Activated CD8-positive, alpha-beta memory T cell treated with anti-CD3 and anti-CD28 coated beads for 4 hours (primary cell): ENCODE measurements at places on chromosomes 1 and 21.
A peak's percentile ranks its signal among the peaks of the same experiment; 100 is the strongest.

DNA sequence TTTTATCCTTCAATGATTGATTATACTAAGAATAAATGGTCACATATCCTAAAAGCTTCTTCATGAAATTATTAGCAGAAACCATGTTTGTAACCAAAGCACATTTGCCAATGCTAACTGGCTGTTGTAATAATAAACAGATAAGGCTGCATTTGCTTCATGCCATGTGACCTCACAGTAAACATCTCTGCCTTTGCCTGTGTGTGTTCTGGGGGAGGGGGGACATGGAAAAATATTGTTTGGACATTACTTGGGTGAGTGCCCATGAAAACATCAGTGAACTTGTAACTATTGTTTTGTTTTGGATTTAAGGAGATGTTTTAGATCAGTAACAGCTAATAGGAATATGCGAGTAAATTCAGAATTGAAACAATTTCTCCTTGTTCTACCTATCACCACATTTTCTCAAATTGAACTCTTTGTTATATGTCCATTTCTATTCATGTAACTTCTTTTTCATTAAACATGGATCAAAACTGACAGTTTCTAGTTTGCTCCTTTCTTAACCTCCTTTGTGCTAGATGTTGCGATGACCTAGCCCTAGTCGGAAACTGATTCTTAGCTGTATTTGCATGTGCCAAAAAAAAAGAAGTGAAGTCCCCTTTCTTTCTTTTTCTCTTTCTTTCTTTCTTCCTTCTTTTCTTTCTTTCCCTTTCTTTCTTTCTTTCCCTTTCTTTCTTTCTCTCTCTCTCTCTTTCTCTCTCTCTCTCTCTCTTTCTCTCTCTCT, 45.1 kb downstream of the MAP3K7CL start:
- DNase-seq = no peak

GRCh38 chr1:66243548-66244130, 290.3 kb upstream of the SGIP1 start:
- no peak for DNase-seq

GRCh38 chr1:41342774-41343355, 18.4 kb upstream of the FOXO6 start:
- DNase-seq = no peak

GRCh38 chr1:205528887-205529825, 24.7 kb downstream of the CDK18 start:
- DNase-seq = peak; percentile 59

- no peak for DNase-seq
Measured at GRCh38 chr21:45102391-45102932, 28.1 kb downstream of the ADARB1 start.

GRCh38 chr1:111745675-111746613, 6.7 kb upstream of the INKA2 start:
- DNase-seq = no peak

DNA sequence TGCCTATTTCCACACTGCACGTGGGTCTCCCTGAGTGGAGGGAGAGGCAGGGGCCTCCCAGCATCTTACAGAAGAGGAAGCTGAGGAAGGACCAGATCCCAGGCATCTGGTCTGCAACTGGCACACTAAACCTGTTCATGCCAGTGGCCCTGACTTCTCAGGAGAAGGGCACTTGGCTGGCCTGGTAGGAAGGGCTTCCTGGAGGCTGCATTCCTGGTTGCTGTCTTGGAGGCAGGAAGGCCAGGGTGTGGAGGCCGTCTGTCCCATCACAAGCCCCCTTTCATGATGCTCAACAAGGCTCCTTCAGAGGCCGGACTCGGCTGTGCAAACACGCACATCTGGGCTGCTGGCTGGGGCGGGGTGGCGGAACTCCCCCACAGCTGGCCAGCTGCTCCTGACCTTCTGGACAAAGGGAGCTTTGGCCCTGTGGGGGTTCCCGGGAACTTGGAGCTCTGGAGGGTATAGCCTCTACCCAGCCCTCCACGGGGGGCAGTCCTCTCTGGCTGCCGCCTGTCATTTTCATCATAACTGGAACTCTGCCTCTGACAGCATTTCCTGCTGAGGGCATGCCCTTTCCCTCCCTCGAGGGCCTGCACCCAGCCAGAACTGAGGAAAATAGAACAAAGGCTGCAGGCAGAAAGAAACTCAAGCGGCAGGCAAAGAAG, 39.2 kb upstream of the POU3F1 start:
- DNase-seq = no peak

DNA sequence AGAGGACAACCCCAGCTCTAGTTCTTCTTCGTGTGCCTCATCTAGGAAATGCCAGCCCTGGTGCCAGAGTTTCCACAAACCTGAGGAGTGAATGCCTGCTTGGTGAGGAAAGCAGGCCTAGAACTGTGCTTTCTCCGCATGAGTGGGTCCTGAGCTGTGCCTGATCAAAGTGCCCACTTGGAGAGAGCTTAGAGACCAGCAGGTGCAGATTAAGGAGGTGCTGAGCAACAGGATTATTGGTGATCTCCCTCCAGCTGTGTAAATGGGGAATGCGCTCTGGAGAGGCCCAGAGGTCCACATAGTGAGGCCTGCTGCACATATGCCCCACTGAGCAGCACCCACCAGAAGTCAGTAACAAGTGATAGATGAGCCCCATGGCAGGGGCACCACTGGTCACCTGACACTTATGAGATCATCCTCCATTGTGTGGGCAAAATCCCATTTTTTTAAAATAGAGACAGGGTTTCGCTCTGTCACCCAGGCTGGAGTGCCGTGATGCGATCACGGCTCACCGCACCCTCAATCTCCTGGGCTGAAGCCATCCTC, 127.2 kb upstream of the ZC3H12A start:
- DNase-seq = no peak

DNA sequence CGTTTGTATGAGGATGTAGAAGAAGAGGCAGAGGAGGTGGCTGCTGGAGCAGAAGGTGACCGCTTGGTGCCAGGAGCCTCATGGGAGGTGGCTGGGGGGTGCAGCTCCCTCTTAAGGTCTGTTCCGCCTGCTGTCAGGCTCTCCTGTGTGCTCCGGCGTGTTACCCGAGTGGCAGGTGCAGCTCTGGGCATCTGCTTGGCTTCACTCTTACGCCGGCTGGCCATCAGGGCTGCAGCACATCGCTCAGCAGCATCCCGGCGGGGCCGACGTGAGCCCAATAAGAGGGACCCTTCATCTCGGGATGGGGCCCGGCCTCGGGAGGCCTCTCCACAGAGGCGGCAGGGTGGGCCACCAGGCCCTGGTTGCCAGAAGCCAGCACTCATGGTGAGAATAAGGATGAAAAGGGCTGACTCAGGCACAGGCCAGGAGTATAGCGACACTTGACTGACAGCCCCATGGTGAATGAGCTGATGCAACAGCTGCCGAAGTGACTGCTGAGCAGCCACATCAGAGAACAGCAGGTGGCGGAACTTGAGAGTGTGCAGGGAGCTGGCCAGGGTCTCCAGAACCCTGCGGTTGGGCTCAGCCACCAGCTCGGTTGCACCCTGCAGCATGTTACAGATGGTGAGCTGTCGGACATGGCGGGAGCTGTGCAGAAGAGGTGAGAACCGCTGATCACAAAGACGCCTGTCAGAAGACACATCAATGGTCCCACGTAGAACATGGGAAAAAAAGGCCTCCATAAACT, 17.5 kb downstream of the LRRC41 start:
- DNase-seq = no peak

DNA sequence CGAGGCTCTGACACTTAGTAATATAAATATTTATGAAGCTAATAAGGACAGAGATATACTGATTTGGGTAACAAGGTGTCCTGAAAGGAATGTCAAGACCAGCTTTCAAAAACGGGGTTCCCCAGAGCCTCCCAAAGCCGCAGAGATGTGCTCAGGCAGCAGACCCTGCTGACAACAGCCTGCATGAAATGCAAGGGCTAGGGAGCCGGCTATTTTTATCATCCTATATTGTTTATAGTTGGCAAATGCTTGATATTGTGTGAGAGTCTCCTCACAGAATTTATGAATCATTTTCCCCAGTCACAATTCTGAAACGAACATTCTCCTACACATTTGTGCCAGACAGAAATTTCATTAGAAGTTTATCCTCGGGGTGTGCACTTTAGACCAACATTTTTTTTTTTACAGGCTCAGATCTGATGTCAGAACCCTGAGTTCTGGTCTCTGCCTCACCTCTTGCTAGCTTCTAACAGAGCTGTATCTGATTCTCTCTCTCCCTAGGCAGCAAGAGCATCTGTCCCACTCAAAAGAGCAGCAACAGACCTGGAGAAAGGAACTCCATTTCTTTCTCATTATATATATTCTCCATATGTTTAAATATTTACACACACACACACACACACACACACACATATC, 302.3 kb upstream of the PLD5 start:
- no peak for DNase-seq

DNA sequence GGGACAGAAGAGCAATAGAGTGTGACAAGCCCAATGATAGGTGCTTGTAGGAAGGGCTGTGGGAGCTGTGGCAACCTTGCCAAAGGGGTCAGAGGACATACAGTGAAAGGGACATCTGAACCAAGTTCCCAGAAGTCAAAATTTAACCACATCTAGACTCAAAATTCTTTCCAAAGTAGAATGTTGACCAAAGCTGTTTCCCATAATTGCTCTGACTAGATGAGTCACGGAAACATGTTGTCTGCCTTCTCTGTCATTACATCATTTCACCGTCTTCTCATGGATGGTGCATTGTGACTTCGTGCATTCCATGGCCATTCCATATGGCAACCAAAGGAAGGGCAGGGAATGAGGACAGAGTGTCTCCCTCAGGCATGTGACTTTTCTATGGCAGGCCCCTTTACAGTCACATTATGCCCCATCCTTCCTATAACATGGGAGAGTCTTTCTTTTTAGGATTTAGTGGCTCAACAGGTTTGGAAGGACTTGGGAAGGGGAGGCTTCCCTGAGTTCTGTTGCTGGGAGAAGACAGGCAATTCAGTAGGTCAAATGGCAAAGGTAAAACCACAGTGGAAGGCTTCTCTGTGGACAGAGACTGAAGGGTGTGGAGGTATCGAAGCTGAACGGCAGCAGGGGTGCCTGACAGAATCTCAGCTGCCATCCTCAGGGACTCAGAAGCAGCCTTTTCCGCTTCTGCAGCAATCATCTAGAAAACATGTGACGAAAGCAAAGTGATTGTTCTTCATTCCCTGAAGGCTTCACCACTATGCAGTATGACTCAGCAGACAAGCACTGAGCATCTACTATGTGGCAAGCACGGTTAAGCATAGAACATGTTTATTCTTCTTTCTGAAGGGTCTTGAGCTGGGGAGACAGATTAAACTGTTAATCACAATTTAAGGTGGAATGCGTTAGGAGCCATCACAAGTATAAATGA, 24.7 kb downstream of the NPHS2 start:
- DNase-seq = no peak

GRCh38 chr1:153608089-153608682, 4.8 kb downstream of the S100A16 start:
- no peak for DNase-seq

DNA sequence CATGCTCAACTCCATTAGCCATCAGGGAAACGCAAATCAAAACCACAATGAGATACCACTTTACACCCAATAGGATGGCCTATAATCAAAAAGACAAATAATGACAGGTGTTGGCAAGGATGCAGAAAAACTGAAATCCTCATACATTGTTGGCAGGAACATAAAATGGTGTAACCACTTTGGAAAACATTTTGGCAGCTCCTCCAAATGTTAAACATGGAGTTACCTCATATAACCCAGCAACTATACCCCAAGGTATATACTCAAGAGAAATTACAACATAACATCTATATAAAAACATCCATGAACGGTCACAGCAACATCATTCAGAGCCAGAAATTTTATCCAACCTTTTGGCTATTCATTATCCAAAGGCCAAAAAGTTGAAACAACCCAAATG, 11.6 kb downstream of the EIF4G3 start:
- no peak for DNase-seq

- no peak for DNase-seq
Measured at GRCh38 chr1:161727256-161727924, 6.0 kb downstream of the FCRLB start.

DNA sequence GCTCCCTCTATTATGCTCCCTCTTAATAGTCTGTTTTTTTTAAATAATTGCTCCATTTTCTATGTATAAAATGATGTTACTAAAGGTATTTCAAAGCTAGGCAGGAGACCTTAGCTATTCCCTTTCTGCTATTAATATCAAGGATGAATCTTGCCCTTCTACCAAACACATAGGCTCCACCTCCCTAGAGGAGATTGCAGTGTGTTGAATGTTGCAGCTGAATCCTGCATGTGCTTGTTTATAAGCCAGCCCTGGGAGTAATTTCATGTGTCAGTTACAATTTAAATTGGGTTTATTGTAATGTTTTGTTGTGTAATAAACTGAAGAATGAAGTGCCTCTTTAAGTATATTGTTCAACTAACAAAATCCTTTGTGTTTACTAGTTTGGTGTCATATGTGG, 66.0 kb downstream of the TMEM200B start:
- no peak for DNase-seq

DNA sequence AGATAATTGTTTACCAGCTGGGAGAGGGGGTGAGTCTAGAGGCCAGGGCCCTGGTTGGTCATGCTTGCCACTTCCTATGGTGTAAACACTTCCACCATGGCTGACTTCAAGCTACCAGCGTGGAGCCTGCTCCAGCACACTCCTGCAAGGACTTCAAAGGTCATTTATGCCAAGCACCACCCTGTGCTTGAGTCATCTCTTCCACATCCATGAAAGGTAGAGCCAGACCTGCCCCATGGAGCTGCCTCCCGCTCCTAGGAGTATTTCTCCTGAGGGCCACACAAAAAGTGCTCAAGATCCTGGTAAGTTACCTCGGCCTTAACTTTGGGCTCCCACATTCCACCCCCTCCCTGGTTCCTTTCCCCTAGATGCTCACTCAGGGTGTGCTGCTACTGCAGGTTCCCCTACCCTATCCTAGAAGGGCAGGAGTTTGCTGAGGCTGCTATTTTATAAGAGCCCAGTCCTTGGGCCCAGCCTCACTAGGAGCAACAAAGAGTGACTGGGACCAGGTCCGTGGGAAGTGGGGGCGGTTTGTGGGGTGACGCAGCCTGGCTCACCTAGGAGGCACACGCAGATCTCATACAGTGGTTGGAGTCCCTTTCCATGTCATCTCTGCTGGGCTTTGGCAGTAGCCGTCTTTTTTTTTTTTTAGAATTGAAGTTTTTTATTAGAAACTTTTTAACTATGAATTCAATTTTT, 2.4 kb downstream of the RAB7B start:
- no peak for DNase-seq

DNA sequence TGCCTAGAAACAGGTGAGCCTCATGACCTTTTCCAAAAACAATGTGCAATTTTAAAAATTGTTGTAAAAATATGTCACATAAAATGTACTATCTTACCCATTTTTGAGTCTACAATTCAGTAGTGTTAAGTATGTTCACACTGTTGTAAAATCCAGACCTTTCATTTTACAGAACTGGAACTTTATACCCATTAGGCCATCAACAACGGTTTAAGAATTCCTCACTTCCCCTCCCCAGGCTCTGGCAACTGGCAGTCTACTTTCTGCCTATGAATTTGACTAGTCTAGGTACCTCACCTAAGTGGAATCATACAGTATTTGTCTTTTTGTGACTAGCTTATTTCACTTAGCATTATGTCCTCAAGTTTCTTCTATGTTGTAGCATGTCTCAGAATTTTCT, 8.6 kb downstream of the CTSE start:
- DNase-seq = no peak

GRCh38 chr1:54168206-54168965, 15.6 kb upstream of the CDCP2 start:
- no peak for DNase-seq
